ENCODE measurements at places on chromosomes 1 and 21. TPM values are rescaled to one million over a fixed set of nuclear protein-coding genes. Genes with fewer than 3 reads are reported as not detected.

Gene TEX38
- total RNA-seq: not detected

DNA sequence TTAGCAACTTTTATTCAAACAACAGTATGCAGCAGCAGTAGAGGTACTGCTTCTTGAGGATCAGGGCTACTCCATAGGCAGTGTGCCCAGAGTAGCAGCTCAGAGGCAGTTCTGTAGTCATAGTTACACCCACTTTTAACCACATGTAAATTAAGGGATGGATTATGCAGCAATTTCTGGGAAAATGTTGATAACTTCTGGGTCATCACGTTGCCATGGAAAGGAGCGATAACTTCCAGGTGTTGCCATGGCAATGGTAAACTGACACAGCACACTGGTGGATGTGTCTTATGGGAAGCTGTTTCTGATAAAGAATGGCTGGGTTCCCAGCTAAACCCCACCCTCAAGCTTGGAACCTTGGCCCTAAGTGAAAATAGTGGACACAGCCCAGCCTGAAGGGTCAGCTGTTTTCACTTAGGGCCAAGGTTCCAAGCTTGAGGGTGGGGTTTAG lies 29.0 kb upstream of the PLA2G2A start:
- DNase-seq: no peak

Gene F13B
- not detected for total RNA-seq

Gene TESK2
- total RNA-seq: 2.1 TPM

Gene DIRAS3
- total RNA-seq: 0.38 TPM

DNA sequence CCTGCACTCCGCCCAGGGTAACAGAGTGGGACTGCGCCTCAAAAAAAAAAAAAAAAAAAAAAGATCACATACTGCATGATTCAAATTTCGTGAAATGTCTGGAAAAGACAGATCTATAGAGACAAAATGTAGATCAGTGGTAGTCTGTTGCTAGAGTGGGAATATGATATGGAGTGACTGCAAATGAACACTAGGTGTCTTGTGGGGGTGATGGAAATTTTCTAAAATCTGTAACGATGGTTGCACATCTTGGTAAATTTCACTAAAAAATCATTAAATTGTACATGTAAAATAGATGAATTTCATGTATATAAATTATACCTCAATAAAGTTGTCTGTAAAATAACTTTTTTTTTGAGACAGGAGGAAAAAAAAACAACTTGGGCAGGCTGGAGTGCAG lies 5.5 kb downstream of the AIDA start:
- no peak for DNase-seq

Gene OR2T35
- total RNA-seq: not detected

- DNase-seq: no peak
These were observed 1298.9 kb upstream of the ADGRL4 start for GRCh38 chr1:80305466-80305865.
